ENCODE measurements at places on chromosomes 3 and 15. TPM values are rescaled to one million over a fixed set of nuclear protein-coding genes. Genes with fewer than 3 reads are reported as not detected.

SNRK gene
- polyA plus RNA-seq: 17.8 TPM

- DNase-seq: no peak
These were observed 107.3 kb upstream of the FRMD4B start for GRCh38 chr3:69493157-69493556.

C3orf49 gene
- not detected for polyA plus RNA-seq

GRCh38 chr15:83445643-83446042, 1.5 kb upstream of the SH3GL3 start:
- no peak for DNase-seq

DNA sequence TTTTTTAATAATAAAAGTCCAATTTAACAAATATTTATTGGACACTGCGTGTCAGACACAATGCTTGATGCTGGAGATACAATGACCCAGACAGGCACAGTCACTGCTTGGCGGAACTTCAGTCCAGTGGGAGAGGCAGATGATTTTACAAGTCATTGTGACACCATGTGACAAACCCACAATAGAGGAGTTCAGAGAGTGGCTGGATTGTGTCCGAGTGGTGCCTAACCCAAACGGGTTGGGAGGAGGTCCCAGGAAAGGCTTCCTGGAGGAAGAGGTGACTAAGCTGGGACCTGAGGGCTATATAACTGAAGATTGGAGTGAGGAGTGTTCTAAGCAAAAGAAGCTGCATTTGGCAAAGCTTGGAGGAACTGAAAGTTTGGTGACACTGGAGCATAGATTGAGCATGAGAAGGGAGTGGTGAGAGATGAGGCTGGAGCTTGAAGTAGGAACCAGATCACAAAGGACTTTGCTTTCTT, 41.4 kb downstream of the CRTC3 start:
- DNase-seq: peak; percentile 68

APOD gene
- polyA plus RNA-seq: not detected

MEX3B gene
- 0.40 TPM for polyA plus RNA-seq

DNA sequence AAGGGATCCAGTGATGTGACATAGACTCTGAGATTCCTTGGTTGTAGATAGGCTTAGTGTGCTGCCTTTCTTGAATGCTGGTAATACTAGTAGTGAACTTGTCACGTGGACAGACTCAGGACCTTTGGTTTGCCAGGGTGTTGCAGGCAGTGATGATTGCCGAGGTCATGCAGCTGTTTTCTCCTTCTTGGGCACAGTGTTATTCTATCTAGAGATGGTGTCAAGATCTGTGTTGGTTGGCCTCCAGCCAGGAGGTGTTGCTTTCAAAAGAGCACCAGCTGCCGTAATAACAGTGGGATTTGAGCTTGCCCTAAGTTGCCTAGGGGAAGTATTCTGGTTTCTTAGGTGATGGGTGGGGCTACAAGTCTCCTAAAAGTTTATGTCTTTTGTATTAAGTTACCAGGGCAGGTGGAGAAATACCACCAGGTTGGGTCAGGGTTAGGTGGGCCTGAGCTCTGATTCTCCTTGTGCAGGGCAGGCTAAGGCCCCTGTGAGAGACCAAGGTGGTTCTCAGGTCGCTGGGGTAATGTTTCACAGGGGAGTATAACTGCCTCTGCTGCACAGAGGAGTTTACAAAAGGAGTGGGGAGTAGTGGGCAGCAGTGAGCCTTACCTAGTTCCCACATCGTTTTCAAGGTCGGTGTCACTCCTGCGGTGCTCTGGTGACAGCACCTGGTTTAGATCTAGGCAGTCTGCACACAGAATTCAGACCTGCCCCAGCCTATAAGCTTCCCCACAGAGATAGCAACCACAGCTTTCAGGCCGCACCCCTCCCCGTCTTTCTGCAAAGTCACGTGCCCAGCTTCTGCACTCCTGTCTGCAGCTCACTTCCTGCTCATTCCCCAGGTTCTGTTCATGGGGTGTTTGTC, 350.3 kb downstream of the DOCK3 start:
- peak; percentile 13 for DNase-seq

DNA sequence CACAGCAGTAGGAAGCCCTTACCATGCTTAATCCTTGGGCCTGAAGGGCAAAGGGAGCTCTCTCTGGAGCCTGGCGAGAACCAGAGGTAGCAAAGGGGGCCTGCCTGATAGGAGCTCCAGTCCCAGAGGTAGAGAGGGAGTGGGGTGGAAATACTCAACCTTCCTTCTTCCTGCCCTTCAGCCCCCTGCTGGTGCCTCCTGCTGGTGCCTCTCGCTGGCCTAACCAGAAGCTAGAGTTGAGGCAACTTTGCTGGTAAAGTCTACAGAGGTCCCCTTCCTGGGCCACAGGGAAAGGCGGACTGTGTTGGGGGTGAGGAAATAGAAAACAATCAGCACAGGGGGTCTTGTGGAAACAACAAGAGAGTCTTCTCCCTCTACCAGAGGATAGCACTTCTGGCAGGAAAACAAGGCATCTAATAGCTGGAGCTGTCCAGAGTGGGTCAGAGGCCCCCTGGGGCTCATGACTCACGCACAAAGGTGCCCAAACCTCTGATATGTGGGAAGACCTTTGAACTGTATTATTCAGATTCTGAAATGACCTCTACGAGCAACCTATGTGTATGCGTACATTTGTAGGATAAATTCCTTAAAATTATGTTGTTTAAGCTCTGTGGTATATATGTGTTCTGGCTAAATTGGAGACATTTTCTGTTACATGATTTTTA, 133.9 kb downstream of the LRRC28 start:
- no peak for DNase-seq
